CD8-positive, alpha-beta memory T cell (primary cell): ENCODE measurements at places on chromosomes 12 and 14. TPM values are rescaled to one million over a fixed set of nuclear protein-coding genes. Genes with fewer than 3 reads are reported as not detected.

PELI2 gene
- polyA plus RNA-seq: 1.0 TPM

DNA sequence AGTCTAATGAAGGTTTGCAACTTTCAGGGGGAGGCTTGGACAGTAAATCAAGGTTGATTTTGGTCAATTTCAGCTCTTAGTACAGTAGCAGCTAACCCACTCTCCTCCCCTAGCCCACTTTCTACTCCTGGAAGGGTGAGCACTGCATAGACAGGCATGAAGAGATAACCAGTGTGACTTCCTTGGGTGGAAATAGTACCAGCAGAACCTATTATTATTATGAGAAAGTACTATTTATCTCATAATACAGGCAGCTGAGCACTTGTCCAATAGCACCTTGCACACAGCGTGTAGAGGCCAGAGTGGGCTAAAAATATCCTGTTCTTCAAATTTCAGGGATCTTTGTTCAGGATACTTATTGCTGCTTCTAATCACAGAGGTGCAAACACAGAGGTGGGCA, 96.2 kb upstream of the FKBP4 start:
- DNase-seq: no peak

- DNase-seq: no peak
These were observed 483.2 kb downstream of the APAF1 start for GRCh38 chr12:99128246-99128802.

DNA sequence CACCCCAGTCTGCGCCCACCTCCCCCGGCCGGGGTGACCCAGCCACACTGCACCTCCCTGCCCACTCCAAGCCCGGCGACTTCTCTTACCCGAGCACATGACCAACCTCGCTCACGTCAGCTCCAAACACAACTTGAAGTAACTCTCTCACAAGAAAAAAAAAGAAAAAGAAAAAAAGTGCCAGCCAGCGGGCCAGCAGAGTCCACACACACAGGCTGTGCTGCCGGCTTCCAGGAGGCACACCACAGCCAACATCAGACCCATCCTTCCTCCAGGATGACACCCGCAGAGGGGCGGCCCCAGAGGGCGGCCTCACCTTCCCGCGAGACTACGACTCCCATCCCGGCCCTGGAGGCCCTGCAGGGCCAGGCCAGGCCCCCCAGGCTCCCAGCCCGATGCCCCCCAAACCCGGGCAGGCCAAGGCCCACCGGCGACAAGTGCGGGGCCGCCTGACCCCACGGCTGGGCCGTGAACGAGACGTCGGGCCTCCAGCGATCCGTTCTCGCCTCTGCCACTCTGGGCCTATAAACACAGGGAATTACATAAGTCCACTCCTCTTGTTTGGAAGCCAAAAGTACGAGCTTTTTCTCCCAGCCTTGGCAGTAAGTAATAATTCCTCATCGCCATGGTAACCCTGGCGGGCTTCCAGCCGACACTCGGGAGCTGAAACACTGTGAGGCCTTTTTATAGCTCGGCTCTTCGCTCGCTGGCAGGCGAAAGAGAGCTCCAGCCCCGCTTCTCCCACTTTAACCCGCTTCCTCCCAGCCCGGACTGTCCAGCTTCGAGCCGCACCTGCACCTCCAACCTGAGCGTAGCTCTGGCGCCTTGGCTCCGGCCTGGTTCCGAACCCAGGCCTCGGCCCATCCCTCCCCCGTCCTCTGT, 49.1 kb downstream of the NCOR2 start:
- no peak for DNase-seq

GRCh38 chr14:69350892-69351291, 47.2 kb downstream of the ERH start:
- DNase-seq: no peak

DNA sequence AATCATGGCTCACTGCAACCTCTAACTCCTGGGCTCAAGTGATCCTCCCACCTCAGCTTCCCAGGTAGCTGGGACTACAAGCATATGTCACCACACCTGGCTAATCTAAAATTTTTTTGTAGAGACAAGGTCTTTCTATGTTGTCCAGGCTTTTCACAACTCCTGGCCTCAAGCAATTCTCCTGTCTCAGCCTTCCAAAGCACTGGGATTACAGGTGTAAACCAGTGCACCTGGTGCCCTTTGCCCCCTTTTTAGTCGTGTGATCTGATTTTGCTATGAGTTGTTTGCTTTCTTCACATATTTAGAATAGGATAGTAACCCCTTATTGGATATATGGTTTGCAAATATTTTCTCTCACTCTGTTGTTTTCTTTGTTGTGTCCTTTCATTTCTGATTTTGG, 1.7 kb upstream of the RAD52 start:
- no peak for DNase-seq

- no peak for DNase-seq
These were observed 128.5 kb upstream of the LMNTD1 start for GRCh38 chr12:25681580-25681979.

GRCh38 chr14:30227436-30227835, 299.8 kb upstream of the PRKD1 start:
- DNase-seq: no peak

DNA sequence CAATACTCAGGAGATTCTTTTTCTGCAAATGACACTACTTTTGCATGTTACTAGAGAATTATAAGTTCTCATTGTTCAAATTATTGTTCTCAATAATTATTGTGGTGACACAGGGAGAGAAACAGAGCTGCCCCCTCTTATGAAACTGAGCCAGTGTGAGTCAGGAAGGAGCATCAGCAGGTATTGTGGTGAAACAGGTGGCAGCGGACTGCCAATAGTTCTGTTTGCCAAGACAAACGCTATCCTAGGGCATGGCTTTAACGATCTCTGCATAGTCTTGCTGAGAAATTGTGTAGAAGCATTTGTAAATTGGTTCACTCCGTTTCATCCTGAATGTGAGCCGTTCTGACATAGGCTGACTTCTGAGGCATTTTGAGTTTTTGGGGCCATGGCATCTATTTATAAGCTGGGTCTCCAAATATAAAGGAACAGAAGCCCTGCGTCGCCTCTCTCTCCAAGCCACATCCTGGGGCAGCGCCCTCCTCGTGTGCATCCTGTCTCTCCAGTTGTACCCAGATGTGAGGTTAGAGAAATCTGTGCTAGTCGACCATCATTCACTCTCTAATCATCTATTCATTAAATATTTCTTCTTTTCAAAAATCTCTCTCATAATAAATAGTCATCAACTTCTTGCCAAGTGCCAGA, 15.8 kb upstream of the PPP4R4 start:
- no peak for DNase-seq

DNA sequence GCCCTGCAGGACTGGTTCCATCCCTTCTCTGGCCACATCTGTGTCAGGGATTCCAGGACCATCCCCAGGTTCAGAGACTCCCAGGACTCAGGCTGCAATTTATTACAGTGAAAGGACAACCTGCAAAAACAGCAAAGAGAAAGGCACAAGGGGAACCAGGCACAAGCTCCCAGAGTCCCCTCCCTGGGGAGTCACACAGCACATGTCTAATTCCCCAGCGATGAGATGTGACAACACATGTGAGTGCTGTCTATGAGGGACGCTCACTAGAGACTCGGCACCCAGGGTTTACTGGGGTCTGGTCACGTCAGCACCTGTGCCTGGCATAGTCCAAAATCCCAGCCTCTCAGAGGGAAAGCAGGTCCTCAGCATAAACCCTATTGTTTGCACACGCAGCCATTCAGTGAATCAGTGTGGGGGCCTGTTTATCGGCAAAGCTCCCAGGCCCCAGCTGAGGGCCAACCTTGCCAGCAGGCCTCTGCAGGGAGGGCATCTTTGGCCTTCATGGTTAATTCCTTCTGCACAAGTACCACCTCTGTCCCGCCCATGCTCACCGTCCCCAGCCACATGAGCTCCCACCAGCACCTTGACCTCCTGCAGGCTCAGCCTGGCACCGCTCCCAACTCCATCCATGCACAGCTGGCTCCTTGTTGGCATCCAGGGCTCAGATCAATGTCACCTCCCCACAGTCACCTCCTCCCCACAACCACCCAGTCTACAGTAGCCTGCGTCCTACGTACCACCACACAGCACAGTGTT, 198.9 kb upstream of the SFSWAP start:
- no peak for DNase-seq
